ENCODE measurements at places on chromosomes 5 and 9.

DNA sequence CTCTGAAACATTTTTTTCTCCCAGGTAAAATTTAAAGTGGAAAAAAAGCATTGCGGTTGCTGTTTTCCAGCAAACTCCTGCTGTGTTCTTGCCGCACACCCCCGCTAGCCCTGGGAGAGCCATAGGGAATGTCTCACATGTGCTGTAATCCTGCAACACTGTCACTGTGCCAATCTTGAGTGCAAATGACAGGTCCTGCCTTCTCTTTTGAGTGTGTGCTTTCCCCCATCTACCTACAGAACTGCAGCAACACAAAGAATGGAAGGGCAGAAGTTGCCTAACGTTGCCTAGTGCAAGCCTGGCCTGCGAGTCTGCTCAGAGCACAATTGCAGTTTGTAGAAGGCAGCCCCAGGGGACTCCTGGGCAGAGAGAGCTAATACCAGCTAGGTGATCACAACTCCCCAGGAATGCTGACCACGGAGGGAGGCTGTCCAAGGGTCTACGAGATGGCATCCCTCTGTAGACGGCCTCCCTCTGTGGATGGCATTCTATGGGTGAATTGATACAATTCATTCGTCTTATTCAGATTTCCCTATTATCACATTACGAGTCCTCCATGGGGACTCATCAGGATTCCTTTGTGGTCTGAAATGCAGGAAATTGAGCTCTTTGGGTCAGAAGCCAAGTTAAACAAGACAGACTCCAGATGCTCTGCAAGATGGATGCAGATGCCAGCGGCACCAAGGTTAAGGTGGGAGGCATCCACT is 172.6 kb upstream of the S1PR3 start:
- DNase-seq, result no peak

DNA sequence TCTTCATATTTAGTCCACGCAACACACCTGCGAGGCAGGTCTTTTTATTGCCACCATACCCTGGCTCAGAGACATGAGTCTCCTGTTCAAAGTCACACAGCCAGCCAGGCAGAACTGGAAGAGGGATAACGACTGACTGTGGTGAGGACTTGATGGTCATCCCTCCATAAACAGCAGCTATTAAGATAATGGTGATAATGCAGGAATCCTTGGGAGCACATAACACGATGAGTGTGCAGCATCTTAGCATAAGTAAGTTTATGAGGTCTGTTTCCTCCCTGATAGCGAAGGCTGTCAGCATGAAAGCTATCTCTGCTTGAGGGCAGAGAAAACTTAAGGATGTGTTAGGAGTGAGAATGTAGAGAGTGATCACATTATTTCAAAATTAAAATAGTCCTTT is 30.9 kb downstream of the KCTD16 start:
- DNase-seq, result no peak

DNA sequence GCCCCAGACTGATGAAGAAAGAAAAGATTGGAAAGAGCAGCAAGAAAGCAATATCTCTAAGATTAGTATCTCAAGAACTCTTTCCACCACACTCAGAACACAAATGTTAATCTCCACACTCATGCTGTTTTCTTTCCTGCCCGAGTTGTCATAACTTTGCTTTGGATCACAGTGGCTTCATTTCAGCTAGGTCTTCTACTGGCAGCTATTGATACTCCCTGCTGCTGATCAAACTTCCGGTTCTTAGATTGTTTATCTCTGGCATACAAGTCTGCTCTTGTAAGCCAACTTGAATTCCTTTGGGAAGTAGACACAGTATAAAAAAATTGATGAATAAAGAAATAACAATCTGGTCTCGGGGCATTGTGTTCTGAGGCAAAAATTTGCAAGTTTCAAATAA is 77.7 kb upstream of the SPEF2 start:
- DNase-seq, result no peak

GRCh38 chr9:107070586-107070985 is 207.6 kb downstream of the ZNF462 start:
- DNase-seq, result no peak

DNA sequence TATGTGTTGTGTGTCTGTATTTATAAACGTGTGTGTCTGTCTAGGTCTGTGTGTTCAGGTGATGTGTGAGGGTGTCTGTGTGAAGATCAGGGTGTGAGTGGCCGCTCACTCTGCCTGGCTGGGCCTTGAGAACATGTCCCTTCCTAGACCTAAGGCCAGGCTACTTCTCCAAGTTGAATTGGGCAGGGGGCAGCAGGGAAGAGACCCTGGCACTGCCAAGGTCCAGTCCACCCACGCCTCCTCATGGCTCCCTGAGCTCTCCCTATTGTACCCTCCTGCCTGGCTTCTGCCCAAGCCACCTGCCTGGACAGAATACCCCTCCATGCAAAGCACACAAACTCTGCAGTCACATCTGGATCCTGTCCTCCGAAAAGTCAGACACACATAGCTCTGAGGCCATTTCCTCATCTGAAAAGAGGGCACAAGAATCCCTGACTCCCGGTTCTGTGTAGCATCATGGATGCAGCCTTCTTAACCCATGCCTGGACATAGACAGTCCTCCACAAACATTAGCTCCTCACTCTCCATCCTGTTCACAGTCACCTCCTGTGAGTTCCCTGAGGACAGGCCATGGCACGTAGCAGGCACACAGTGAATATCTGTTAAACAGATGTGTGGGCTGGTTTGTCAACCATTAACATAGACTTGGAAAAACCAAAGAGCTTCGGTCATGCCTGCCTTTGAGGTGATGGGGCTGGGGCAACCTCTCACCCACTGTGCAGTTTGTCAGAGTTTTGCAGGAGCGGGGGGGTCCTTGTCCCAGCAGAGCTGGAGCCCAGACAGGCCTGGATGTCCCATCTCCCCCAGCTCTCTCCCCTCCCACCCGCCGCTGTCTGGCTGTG is 167.8 kb upstream of the MVB12B start:
- no peak for DNase-seq

DNA sequence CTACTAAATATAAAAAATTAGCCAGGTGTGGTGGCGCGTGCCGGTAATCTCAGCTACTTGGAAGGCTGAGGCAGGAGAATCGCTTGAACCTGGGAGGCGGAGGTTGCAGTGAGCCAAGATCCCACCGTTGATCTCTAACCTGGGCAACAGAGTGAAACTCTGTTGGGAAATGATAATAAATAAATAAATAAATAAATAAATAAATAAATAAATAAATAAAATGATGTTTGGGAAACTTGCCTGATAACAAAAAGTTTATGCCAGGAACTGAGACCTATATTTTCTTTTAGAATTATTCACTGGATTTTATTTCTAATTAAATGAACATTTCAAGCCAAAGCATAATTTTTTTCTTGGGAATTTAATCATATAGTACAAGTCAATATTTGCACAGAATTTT is 189.3 kb upstream of the CTNND2 start:
- no peak for DNase-seq

Data from D721Med (cell line).